NCI-H2081 (cell line): ENCODE measurements at places on chromosomes 2 and 18.

- no peak for DNase-seq
Measured at GRCh38 chr2:126797622-126798275, 100.9 kb upstream of the TEX51 start.

DNA sequence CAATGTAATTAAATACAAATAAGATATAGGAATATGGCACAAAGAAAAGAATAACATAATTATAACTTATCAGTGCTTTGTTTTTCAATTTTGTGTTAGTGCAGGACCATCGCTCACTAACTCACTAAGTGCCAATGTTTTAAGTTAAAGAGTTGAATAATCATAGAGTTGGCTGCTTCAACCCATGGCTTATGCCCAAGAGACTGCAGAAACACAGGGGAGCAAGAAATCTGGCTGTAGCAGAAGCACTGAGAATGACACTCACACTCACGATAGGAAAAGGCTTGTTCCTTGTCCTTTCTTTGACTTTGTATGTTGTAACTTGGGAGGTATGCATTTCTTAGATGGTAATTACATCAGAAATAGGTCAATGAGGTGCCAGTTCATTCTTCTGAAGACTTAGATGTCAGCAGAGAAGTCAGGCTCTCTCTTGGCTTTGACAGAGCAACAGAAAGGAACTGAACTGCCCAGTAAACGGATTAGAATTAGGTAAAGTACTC, 852.2 kb downstream of the LRRTM4 start:
- no peak for DNase-seq

GRCh38 chr2:150689590-150689989, 202.1 kb upstream of the RND3 start:
- DNase-seq, result no peak

- DNase-seq, result no peak
Measured at GRCh38 chr2:181613241-181613640, 43.7 kb downstream of the CERKL start.

DNA sequence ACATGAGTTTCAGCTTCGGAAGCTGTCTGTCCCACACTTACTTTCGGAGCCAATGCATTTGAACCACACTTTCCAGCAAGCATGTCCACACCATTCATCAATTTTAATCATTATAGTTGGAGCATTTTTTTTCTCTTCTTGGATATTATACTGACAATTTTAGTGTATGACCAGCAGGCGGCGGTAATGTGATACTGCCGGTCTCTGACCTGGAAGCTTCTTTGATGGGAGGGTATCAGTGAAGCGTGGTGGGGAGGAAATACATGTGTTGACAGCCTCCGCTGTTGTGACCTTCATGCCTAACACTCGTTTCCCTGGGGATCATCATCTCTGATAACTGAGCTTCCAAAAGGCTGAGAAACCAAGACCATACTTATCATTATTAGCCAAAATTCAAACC, 231.7 kb downstream of the GBX2 start:
- DNase-seq, result no peak

DNA sequence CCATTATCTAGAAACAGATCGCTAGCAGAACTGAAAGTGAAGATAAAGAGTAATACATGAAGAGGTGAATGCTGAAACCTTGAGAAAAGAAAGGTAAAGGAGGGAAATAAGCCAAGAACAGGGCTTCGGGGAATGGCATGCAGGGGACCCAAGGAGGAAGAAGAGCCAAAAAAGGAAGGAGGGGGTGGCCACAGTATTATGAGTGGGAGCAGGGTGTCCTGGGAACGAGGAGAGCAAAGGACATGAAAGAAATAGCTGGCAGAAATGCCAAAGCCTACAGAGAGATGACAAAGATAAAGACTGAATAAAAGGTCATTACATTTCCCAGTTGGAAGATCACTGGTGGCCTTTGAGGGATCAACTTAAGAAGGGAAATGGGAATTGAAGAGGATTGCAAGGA, 82.9 kb downstream of the ACTR3 start:
- DNase-seq, result no peak

GRCh38 chr18:8990276-8991031, 112.0 kb upstream of the NDUFV2 start:
- DNase-seq, result no peak

- peak; percentile 72 for DNase-seq
Measured at GRCh38 chr2:57549642-57550102, 496.9 kb upstream of the VRK2 start.

- no peak for DNase-seq
Measured at GRCh38 chr2:59583173-59583765, 970.2 kb downstream of the BCL11A start.

- DNase-seq, result peak; percentile 64
Measured at GRCh38 chr2:77521931-77522470, at the start of gene LRRTM4. Gene LRRTM4, minus strand, starts transcription at chr2:77522376.

DNA sequence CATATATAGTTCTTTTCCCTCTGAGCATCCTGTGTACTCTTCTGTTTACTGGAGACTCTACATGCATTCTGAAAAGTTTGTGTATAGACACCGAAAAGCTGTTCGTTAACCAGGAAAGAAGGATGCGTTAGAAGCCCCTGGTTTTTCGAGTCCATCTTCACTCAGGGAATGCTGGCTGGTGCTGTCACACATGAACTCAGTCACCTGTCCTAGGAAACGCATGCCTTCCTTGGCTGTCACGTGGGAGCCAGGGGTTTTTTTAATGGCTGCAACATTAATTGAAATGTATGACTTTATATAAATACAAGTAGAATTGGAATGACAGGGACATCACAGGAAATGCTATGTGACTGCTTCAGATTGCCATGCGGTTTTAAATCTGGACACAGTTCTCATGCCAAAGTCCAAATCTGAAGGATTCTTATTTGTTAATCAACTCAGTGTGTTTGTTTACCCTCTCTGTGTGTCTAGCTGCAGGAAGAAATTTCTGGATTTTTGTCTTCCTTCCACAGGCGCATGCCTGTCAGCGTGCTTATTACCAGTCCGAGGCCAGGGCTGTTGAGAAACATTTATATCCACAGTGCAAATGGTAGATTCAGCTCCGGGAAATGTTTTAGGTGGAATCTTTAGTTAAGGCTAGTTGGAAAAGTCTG, 2.6 kb downstream of the RAMP1 start:
- DNase-seq, result no peak

- DNase-seq, result no peak
Measured at GRCh38 chr2:231300722-231301076, 94.8 kb upstream of the B3GNT7 start.

- DNase-seq, result no peak
Measured at GRCh38 chr2:20635113-20635510, 15.8 kb downstream of the HS1BP3 start.

GRCh38 chr18:24853076-24853475, 392.6 kb downstream of the HRH4 start:
- no peak for DNase-seq
